Naive thymus-derived CD8-positive, alpha-beta T cell (primary cell): ENCODE measurements at places on chromosomes 7 and 10. TPM values are rescaled to one million over a fixed set of nuclear protein-coding genes. Genes with fewer than 3 reads are reported as not detected.

DNA sequence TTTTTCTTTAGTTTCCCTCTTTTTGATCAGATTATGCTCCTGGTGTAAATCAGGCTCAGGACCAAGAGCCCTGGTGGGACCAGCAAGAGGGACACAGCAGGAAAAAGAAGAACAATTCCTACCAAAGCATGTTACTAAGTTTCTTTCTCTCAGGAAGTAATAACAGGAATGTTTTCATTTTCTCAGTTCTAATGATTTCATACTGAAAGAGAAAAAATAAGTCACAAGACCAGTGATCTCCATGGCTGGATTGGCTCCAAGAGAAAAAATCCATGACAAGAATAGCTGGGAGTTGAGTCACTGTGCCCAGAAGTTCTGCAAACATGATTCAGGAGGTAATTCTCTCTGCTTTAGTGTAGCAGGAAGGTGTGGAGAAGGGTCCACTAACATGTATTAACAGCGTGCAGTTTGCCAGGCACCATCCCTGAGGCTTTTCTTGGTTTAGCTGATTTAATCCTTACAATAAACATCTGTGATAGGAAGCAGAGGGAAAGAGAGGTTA, 23.8 kb upstream of the IFIT2 start:
- DNase-seq: no peak

GRCh38 chr10:95377950-95378349, 87.1 kb upstream of the PDLIM1 start:
- no peak for DNase-seq

- no peak for DNase-seq
These were observed 32.8 kb downstream of the IL15RA start for GRCh38 chr10:5944389-5945189.

DNA sequence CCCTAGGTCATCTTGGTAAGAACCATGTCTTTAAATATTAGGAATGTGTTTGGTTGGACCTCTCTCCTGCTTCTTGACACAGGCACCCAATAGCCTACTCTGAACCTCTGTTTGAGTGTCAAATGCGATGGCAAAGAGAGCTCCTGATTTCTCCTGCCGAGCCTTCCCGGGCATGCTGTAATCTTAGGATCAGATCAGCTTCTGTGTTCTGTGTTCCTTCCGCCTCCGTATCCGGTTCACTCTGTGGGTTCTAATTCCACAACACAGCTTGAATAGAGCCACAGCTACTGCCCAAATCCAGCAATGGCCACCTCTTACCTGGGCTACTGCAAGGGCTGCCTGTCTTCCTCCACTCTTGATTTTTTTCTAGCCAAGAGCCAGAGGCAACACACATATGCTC, 165.2 kb upstream of the TNS3 start:
- no peak for DNase-seq

- DNase-seq: no peak
These were observed 130.6 kb upstream of the EFCAB10 start for GRCh38 chr7:105711726-105712402.

DNA sequence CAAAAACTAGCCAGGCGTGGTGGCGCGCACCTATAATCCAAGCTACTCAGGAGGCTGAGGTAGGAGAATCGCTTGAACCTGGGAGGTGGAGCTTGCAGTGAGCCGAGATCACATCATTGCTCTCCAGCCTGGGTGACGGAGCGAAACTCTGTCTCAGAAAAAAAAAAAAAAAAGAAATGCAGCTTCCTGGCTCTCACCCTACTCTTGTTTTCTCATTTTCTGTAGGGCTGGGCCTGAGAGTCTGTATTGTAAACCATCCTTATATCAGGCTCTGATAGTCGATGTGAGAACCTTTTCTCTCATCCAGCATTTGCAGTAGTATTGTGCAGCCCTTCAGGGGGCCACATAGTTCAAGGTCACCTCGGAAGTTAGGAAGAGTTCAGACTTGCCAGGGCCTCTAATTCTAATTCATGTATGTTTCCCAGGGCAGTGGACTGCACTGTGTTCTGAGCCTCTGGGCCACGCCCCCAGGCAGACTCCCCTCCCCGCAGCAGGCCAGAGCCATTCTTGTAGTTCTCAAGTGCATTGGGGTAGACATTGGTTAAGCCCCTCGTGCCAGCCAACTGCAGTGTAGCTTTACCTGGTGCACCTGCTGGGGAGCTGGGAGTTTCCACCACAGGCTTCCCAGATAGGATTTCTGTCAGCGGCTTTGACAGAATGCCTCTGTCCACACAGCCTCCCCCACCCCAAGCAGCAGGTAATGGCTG, 38.3 kb upstream of the PDCD4 start:
- DNase-seq: no peak

GRCh38 chr7:109213081-109213480, 643.4 kb downstream of the DNAJB9 start:
- no peak for DNase-seq

GRCh38 chr10:119691726-119692125, 34.1 kb upstream of the INPP5F start:
- DNase-seq: no peak

- DNase-seq: no peak
These were observed 287.2 kb downstream of the ETV1 start for GRCh38 chr7:13702251-13702650.

- no peak for DNase-seq
These were observed 66.1 kb upstream of the AQP1 start for GRCh38 chr7:30845426-30846135.

GRCh38 chr7:156527458-156527890, 113.1 kb upstream of the RNF32 start:
- DNase-seq: no peak

- no peak for DNase-seq
These were observed 1.9 kb downstream of the CRYGN start for GRCh38 chr7:151437866-151438516.

DNA sequence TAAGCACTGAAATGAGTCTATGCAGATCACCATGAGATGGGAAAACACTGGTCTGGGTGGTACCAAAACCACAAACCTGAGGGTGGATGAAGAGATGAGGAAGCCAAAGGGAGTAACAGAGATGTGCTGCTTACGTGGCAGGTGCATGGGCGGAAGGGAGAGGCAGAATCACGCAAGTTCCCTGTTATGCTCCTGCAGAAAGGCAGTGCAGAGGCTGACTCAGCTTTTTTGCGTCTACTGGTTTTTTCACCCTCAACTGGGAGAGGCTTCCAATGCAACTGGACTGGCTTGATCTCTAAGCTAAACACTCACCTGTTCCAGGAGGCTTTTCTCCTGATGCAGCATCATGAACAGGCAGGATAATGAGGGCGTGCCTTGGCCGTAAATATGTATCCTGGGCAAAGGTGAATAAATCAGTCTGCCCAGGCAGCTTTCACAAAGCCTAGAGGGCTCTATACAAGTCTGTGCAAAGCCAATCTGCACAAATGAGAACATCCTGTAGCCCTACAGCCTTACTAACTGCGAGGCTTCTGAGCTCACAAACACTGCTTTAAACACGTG, 95.4 kb upstream of the AFAP1L2 start:
- peak; percentile 70 for DNase-seq

GRCh38 chr7:76343294-76343930, 15.4 kb downstream of the YWHAG start:
- DNase-seq: no peak

DNA sequence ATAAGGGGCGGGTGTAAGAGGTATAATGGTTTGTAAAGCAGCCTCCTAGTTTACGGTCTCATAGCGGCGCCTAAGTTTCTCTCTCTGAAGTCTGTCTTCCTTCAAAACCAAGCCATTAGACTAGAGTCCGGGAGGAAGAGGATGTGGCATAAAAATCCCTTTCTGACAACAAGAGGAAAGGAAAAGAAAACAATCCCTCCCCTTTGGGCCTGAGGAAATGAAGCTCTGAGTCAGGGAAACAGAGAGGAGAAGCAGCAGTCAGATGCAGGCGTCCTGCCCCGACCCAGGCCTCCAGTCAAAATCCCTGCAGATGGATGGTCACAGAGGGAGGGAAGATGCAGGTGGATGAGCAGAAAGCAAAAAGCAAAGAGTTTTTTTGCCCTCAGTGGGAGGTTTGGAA, 23.7 kb downstream of the PARP12 start:
- no peak for DNase-seq

DNA sequence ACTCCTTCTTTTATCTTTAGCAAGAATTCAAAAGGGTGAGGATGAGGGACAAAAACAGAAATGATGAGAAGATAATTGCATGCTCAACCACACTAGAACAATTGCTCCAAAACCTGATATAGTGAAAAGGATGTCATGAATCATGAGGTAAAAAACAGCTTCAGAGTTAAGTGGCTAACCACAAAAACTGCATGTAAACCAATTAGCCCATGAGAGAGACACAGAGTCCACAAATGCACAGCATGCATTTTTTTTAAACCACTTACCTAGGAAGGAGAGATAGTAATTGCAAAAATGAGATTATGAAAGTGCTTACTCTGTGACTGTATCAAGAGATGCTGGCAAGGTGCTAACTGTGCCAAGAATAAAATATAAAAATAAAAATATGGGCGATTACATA, 132.9 kb downstream of the MBL2 start:
- no peak for DNase-seq

DNA sequence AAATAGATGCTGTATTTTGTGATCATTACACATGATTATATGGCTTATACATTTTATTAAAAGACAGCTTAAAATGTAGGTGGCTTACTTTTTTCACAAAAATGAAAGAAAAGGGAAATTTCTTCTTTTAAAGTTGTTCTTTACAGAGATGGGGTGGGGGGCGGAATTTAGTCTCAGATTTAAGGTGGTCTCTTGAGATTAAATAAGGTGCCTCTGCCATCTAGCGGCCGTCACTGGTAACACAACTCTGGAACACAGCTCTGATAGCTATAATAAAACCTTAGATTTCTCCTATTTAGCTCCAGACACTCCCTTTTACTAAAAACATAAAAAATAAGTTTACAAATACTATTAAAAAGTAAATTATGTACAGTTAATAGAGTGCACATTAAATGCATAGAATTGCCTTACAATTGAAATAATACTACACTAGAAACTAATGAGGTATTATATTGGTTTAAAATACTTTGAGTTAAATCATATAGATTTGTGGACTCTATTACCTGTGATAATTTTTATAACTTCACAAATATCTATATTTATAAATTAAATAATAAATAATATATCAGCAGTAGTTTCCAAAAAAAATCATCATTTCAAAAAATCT, 210.9 kb downstream of the DGKB start:
- DNase-seq: peak; percentile 71

GRCh38 chr10:72088889-72089575, 681 bp upstream of the SPOCK2 start:
- DNase-seq: no peak

DNA sequence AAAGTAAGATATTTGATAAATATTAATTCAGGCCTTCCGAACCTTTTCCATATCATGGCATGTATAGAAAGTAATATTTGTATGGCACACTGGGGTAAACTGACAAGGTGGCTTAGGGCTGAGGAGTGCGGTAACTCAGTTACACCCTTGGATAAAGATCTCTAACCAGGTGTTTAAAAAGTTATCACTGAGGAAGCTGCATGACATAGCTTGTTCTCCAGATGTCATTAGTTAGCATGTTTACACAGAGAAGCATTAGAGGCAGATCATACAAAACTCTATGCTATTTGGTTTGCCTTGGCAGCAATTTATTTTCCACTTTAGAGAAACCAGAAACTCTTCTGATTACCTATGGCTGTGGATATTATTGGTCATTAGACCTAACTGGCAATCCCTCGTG, 118.2 kb downstream of the ST7 start:
- no peak for DNase-seq

DNA sequence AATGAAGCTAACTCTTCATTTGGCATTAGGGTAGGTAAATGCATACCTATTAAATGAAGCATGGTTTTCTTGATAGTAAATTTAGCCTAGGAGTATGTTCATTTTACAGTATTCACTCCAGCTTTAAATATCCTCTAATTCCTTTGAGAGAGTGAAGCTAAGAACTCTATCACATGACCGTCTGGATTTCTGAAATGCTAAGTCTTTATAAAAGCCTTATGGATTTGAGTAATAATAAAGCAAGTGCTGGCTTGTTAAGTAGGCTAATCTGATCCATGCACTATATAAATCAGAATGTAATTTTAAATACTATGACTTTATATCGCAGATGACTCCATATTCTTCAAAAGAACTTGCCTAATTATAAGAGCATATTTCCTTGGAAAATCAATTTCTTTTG, 64.8 kb downstream of the REEP3 start:
- DNase-seq: no peak

GRCh38 chr7:135786911-135787310, 38.3 kb upstream of the FAM180A start:
- no peak for DNase-seq

GRCh38 chr10:17229967-17230682, 2.1 kb downstream of the VIM start:
- DNase-seq: peak; percentile 93

GRCh38 chr7:148204639-148205304, 385.8 kb upstream of the C7orf33 start:
- DNase-seq: no peak

DNA sequence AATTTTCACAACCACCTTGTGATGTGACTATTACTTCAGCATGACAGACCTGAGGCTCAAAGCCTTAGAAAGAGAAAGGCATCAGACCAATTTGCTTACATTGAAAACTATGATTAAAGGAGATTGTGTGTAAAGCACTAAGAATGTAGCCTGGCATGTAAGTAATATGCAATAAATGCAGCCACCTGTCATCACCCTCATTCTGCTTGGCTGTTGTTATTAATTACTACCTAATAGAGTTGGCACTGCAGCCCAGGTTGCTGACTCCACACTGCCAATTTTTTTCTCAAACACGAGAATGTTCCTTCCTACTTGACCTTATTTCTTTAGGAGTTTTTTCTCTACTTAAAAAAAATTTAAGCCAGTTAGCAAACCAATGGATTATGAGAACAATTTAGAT, 61.2 kb upstream of the NPVF start:
- DNase-seq: no peak

GRCh38 chr7:145599376-145599775, 517.2 kb upstream of the CNTNAP2 start:
- no peak for DNase-seq

- no peak for DNase-seq
These were observed 13.9 kb downstream of the ZRANB1 start for GRCh38 chr10:124955868-124956267.

Gene TCF7L2
- total RNA-seq: 4.3 TPM

Gene SKIDA1
- not detected for total RNA-seq

Gene CD36
- 2.8 TPM for total RNA-seq

Gene MYO1G
- 44.4 TPM for total RNA-seq

Gene FRMD4A
- not detected for total RNA-seq

Gene TAC1
- total RNA-seq: not detected

Gene NPC1L1
- 0.16 TPM for total RNA-seq

Gene CUL2
- 37.6 TPM for total RNA-seq

Gene STEAP4
- total RNA-seq: not detected

Gene HMX2
- total RNA-seq: not detected

Gene C10orf143
- total RNA-seq: 19.6 TPM

Gene CTTNBP2
- not detected for total RNA-seq

Gene CACNB2
- total RNA-seq: not detected

Gene ERVW-1
- not detected for total RNA-seq

Gene GET4
- total RNA-seq: 64.1 TPM

Gene HTR5A
- not detected for total RNA-seq

Gene CDCA7L
- total RNA-seq: 48.7 TPM
